B cell (primary cell): ENCODE measurements at places on chromosomes 16 and 17. TPM values are rescaled to one million over a fixed set of nuclear protein-coding genes. Genes with fewer than 3 reads are reported as not detected.

NPIPA2 gene
- 4.9 and 5.1 TPM in 2 replicates for total RNA-seq

WSCD1 gene
- not detected in 2 replicates for total RNA-seq

DNA sequence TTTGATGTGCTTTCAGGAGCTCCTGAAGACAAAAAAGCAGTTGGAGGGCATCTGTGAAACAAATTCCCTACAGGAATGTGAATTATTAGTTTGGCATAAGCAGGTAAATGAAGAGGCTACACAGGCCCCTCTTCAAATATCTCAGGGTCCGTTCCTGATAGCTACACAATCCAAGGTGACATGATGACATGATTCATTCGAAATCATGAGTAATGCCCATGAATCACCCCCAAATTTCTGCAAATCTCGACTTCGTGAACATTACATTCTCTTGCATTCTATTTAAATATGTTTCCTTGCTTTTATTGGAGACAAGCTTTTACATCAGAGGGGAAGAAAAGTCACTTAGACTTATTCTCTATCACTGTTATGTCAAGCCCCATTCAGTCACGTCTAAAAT lies 22.3 kb downstream of the GAN start:
- no peaks in the 10 kb centered on the region for H3K27me3 ChIP-seq
- H3K4me3 ChIP-seq, result no peak overlapping the region
- no peaks in the 10 kb centered on the region for H3K36me3 ChIP-seq
- no peaks in the 10 kb centered on the region for H3K4me1 ChIP-seq
- H3K27ac ChIP-seq, result no peak overlapping the region

DNA sequence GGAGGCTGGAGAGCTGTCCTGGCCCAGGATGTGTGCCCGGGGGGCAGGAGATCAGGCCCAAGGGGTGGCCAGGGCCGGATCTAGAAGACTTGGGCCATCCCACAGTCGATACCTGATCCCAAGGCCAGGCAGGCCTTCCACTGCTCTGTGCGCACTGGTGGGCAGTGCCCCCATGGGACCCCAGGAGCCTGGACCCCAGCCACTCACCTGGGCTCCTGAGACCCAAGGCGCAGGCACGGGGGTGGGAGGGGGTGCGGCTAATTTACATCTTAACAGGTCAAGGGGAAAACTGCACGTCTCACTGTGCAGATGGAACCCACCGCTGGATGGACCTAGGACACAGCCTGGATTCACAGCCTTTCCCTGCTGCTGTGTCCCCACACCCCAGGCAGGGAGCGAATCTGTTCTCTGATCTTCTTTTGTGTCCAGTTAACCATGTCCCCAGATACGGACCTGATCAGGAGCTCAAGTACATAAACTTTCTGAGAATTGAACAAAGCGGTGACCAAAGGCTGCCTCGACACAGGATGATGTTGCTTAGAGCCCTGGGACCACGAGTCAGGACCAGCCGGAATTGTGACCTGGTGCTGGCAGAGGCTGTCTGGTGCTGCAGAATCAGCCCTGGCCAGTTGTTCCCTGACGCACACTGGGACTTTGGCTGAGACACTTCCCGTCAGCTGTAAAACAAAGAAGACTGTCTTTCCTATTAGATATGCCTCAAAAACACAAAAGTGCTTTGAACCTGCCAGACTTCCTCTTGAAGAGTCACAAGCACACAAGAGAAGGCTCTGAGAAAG lies 60.6 kb downstream of the TNFRSF13B start:
- H3K27ac ChIP-seq, result no peak overlapping the region
- no peak overlapping the region for H3K4me3 ChIP-seq
- peaks cover 17% of the 10 kb centered on the region for H3K4me1 ChIP-seq

GRCh38 chr17:65759532-65759931 lies 198.1 kb upstream of the AXIN2 start:
- H3K27ac ChIP-seq, result no peak overlapping the region
- no peaks in the 10 kb centered on the region for H3K4me1 ChIP-seq
- no peaks in the 10 kb centered on the region for H3K36me3 ChIP-seq
- H3K4me3 ChIP-seq, result no peak overlapping the region
- DNase-seq, result no peak
- peaks cover 4% of the 10 kb centered on the region for H3K27me3 ChIP-seq

DNA sequence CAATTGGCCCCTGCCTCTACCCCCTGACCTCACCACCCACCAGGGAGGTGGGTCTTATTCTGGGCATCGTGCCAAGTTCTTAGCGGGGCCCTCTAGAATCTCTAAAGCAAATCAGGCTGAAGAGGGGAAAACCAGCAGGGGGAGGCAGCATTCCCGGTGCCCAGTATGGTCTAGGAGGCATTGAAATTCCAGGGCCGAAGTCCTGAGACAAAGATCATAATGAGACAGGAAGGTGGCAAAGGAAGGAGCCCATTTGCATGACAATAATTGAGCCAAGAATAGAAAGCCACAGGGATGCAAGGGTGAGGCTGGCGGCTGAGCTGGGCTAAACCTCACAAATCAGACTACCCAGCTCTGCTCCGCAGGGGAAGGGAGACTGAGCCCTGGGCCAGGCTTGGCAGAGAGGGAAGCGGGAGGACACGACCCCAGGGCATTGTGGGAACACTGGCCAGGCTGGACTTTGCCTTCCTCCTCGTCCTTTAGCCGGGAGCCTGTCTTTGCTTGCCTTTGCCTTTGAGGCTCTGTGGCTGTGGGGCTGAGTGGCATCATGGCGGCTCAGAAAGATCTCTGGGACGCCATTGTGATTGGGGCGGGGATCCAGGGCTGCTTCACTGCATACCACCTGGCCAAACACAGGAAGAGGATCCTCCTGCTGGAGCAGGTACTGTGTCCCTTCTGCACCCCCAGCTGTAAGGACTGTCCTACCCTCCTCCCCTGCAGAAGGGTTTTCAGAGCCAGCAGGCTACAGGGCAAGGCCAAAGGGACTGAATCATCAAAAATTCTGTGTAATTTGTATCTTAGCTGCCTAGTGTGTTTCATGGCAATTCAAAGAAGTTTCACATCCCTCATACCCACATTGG lies at the start of gene PIPOX:
Gene PIPOX, plus strand, starts transcription at position 463 of the 860 bp plus-strand sequence. Its CDS starts 85 bp downstream, at position 548.
- no peaks in the 10 kb centered on the region for H3K36me3 ChIP-seq
- no peak within 1 kb of the TSS for H3K4me3 ChIP-seq
- H3K27me3 ChIP-seq, result no peaks in the 10 kb centered on the region
- H3K27ac ChIP-seq, result no peak within 1 kb of the TSS
- peak; percentile 35 for DNase-seq

- no peaks in the 10 kb centered on the region for H3K36me3 ChIP-seq
- no peak for DNase-seq
- no peak overlapping the region for H3K4me3 ChIP-seq
Observed at GRCh38 chr16:87571868-87572244, 30.5 kb upstream of the JPH3 start.
